ENCODE measurements at places on chromosomes 4 and X.

DNA sequence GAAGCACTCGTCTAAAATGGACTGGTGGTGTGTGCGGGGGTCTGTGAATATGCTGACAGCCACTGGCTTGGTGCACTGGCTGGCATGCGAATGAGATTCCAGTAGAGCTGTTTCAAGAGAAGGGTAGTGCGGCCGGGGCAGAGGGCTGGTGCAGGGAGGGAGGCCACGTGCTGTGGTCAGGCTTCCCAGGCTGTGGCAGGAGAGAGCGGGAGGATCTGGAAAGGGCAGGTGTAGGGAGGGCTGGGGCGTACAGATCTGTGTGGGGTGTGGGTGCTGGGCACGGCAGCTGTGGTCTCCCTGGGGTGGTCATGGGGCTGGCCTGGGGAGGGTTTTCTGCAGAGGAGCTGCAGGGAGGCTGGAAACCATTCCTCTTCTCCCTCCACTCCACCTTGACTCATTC is 30.2 kb downstream of the SORCS2 start:
- DNase-seq: no peak

DNA sequence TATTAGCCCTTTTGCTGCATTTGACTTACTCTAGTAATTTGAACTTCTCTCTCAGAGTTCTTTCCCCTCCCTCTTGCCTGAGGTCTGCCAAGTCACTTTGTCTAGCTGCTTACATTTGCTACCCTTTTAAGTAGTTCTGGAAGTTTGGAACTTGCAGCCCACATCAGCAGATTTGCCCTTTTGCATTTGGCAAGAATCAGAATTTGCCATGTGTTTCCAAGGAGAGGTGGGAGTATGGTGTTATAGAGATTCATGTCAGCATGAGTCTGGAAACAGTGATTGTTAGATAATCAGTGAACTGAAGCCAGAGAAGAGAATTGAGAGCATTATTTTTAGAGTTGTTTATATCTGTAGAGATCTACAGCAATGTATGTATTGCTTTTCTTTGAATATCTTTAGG is 52.1 kb downstream of the KLHL34 start:
- no peak for DNase-seq

DNA sequence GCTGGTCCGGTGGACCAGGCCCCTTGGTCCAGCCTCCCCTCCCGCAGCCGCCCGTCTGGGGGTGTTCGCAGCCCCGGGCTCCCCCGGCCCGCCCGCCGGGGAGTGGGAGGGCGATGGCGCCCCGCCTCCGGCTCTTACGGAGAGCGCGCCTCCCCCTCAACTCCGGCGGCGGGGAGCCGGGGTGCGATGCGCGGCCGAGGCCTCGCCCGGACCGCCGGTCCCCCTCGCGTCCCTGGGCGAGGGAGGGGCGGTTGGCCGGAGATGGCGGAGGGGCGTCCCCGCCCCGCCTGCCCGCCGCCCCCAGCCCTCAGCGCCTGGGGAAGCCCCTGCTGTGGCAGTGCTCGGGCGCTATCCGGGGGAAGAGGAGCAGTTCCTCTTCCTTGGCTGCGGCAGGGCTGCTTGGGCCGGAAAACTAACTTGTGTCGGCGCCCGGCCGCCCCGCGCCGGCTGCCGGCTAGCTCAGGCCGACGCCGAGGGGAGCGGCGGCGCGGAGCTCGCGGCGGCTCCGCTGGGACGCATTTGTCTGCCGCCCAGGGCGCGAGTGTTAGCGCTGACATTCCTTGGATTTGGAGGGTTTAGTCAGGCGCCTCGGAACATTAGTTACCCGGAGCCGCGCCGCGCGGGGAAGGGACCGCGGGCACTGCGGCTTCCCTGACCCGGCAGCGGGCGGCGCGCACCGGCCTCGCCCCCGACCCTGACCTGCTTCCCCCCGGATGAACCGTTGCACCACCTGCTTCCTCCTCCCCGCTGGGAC is 994 bp downstream of the GALNT7 start:
- DNase-seq: no peak

DNA sequence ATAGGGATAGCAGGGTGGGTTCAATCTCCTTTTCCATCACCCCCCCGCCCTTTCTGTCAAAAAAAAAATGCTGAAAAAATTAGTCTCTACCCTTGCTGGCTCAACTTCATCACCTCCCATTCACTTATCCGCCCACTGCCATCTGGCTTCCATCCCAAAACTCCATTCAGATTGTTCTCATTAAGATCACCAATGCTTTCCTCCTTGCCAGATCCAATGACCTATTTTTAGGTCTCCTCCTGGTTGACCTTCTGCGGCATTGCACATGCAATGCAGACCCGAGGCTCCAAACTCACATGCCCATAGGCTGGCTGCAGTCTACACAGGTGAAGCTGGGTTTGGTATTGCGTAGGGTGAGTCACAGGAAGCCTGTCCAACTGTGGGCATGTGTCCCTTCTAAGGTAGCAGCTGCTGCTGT is 21.1 kb upstream of the STIM2 start:
- no peak for DNase-seq

GRCh38 chrX:112802541-112802940 is 38.1 kb downstream of the AMOT start:
- DNase-seq: no peak

GRCh38 chr4:76301068-76301774 is 5.3 kb upstream of the STBD1 start:
- no peak for DNase-seq

DNA sequence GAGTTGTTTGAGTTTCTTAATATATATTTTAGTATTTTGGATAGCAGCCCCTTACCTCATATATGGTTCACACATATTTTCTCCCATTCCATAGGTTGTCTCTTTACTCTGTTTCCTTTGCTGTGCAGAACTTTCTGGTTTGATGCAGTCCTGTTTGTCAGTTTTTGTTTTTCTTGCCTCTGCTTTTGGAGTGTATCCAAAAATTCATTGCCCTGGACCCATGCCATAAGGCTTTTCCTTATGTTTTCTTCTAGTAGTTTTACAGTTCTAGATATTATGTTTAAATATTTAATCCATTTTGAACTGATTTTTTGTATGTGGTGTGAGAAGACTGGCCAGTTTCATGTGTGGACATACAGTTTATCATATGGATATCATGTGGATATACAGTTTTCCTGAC is 58.5 kb upstream of the NUDT6 start:
- DNase-seq: no peak

DNA sequence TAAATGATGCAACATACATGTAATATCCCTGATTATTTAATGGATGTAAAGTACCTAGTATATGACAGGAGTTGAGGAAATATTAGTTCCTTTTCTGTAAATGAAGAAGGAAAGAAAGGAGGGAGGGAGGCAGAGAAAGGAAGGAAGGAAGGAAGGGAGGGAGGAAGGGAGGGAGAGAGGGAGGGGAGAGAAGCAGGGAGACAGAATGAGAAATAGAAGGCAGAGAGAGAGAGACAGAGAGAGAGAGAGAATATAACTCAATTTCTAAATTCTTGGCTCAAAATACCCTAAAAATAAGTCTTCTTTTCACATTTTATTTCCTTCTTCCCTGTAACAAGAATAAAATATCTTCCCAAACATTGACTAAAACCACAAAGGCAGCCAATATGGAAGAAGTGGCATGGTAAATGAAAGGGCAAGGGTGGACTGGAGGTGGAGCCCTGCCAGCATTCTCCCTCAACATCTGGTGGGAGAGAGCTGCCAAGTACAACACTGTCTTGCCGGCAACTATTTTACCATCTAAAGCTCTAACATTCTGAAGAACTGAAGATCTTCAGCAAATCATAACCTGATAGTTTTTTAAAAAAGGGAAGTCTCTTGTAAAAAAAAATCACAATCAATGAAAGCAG is 245.1 kb downstream of the PPP3CA start:
- no peak for DNase-seq

- DNase-seq: no peak
Observed at GRCh38 chr4:12519426-12519825, 964.7 kb downstream of the RAB28 start.

DNA sequence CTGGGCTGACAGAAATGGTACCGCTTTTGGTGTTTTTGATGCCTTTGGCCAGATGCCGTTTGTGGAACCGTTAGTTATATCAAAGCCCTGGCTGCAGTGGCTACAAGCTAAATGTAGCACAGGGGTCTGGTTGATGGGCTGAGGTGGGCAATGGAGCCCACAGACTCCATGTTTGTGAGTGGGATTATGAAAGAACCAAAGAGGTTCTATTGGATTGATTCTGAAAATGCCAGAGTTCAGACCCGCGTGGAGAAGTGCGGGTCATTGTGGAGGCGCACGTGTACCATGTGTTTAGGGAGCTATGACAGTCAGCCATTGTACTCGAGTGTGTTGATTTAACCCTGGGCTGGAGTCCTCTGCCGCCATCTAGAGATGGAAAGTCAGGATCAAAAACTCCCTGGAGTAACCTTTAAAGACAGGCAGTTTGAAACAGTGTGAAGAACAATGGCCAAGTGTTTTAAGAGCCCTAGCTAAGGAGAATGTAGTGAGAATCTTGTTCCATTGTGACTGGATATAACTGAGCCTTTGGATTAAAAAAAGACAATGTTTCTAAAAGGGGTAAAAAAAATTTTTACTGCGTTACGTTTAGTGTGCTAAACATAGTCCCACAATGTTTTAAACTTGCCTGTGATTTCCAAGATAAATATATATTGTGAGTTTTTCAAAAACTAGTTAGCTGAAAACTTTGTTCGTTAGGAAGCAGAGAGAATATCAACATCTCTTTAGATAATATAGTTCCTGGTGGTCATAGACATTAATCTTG is 12.7 kb downstream of the ART3 start:
- no peak for DNase-seq

GRCh38 chrX:69995362-69996112 is 54.2 kb downstream of the AWAT2 start:
- DNase-seq: no peak

GRCh38 chrX:85052636-85053343 is 49.1 kb downstream of the APOOL start:
- DNase-seq: no peak

GRCh38 chr4:94765174-94765573 is 7.4 kb downstream of the BMPR1B start:
- no peak for DNase-seq

- DNase-seq: no peak
Observed at GRCh38 chr4:150391052-150391451, 190.9 kb upstream of the MAB21L2 start.

DNA sequence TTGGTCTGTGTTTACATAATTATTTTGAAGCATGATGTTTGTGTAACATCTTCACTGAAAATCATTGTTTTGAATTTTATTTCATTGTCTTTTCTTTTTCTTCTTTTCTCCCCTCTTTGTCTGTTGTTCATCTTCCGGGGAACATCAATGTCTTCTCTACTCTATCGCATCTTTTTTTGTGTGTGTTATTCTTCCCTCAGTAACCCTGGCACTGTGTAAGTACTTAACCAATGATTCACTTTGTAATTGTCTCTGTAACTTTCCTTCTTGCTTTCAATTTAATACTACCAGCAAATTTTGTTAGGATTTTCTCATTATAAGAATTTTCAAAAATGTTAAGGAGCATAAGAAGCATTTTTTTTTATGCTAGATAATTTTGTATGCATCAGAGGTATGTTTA is 130.8 kb downstream of the PDLIM5 start:
- no peak for DNase-seq

- DNase-seq: no peak
Observed at GRCh38 chrX:30248854-30249253, 1.9 kb downstream of the MAGEB1 start.

- DNase-seq: no peak
Observed at GRCh38 chr4:122456231-122457116, at the start of gene IL2. TSS of gene IL2 (minus strand) at chr4:122456725. CDS start at chr4:122456440, 285 bp downstream.

GRCh38 chrX:20015422-20015821 is 24.6 kb upstream of the BCLAF3 start:
- no peak for DNase-seq

- DNase-seq: no peak
Observed at GRCh38 chr4:13640149-13640940, 12.8 kb upstream of the BOD1L1 start.

DNA sequence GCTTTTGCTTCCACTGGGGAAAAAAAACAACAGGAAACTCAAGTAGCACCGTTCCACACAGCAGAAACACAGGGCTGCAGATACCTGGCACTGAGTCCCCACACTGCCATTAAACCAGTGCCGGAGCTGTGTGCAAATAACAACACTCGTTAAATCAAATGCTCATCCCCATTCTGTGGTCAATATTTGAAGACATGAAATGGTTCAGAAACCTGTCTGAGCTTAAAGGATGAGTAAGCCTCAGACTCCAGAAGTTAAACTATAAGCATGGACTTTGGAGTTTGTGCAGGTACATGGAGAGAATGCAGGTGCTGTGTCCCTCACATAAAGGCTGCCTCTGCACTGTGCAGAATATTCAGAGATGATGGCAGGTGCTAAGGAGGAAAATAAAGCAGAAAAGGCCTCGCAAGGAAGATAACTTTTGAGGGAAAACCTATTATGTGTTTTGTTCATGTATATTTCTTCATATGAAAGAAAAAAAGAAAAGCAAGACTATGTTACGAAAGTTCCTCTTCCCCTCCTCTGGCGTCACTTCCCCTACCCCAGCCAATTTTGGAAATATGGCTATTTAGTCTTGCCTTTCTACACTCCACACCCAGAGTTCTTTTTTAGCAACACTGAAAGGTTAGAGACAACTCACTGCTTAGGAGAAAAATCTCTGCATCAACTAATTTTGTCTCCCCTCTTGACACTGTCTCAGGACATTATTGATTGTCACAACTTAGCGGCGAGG is 4.6 kb downstream of the MPP1 start:
- DNase-seq: no peak

- DNase-seq: no peak
Observed at GRCh38 chr4:14545163-14545562, 457.1 kb upstream of the CPEB2 start.

DNA sequence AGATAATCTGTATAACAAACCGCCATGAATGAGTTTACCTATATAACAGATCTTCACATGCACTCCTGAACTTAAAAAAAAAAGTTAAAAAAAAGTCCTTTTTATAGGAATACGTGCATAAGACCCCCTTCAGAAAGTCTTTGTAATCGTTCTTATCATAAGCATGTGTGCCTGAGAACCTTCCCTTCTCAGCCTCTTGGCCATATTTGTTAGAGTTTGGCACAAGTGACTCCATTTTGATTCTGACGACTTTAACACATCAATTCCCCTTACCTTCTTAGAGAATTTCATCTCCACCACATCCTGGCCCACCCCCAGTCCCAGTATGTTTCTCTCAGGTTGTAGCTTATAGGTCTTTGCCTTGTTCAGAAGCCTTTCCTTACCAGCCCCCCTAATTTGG is 16.0 kb upstream of the ANXA5 start:
- DNase-seq: no peak

DNA sequence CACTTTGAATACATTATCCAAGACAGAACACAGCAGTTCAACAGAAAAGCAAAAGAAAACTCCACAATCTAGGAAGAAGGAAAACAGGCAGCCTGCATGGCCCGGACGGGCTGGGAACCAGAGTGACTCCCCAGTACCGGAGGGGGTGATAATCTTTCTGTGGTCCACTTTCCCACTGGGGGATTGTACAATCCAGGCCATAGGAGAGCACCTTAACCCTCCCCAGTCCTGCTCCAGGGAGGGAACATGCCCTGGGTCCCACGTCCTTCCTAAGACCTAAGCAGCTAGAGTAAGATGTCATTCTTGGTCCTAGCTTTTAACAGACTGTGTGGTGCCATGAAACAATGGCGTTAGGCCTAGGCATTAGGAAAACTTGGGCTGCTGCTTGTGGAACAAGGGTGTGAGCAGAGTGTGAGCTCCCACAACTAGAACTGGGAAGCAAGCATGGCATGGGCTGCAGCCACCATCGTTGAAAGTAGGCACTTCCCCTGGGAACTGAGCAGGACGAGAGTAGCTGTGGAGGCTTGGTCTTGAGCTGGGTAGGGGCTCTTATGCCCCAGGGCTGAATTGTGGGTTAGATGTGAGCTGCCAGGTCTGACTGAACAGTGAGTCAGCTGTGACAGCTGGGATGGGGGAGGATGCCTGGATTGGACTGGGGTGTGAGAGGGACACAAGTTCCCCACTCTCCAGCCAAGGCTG is 42.4 kb downstream of the NAT8L start:
- DNase-seq: no peak

Data from hematopoietic multipotent progenitor cell treated with erythropoietin and hydrocortisone succinate and interleukin-3 and kit ligand, for 15 days (in vitro differentiated cells).